ENCODE measurements at places on chromosomes 7 and 10.

DNA sequence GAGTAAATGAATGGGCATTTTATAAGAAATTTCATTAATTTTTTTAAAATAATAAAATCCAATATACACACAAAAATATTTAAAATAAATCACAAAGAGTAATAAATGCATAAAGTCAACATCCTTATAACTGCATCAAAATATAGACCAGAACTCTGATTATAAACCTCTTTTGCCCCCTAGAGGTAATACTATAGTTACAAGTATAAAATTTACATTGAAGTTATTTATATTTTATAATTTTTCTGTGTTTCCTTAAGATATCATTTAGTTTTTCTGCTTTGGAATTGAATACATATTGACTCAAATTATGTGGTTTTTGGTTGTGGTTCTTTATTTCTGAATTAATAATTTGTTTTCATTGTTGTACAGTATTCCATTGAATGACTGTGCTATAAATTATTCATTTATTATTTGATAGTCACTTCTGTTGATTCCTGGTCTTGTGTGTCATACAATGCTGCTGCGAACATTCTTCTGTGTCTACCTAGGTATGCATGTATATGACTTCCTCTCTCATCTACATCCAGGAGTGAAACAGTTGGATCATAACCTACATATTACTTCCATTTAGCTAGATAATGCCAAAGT, 673.6 kb downstream of the IPMK start:
- DNase-seq, result no peak

DNA sequence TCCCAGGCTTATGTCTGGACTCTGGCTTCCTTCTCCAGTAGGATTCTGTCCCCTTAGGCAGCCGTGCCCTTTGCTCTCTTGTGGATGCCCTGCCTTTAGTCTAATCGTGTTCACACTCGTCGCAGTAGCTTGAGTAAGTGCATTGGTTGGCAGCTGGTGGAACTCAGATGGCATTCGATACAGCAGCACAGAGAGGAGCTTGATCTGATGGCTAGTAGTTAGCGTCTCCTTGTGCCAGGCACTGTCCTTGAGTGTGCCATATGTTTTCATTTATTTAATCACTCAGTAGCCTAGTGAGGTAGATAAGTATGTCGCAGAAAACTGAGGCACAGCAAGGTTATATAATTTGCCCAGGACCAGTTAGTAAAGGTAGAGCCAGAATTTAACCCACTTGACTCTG, 18.2 kb upstream of the PARP12 start:
- no peak for DNase-seq

GRCh38 chr10:132839061-132839460, 53.1 kb upstream of the NKX6-2 start:
- DNase-seq, result no peak

DNA sequence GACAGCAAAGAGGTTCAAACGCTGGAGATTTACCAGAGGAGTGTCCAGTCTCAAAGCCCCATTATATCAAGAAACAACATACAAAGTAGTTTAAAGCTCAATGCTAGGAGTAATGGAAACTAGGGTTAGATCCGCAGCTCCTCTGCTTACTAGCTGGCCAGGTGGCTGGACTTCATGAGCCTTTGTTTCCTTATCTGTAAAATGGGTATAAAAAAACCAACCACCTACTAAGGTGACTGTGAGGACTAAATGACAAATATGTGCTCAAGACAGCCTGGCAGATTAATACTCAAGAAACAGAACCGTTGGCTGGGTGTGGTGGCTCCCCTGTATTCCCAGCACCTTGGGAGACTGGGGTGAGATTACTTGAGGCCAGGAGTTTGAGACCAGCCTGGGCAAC, 5.8 kb upstream of the RBM20 start:
- DNase-seq, result no peak

DNA sequence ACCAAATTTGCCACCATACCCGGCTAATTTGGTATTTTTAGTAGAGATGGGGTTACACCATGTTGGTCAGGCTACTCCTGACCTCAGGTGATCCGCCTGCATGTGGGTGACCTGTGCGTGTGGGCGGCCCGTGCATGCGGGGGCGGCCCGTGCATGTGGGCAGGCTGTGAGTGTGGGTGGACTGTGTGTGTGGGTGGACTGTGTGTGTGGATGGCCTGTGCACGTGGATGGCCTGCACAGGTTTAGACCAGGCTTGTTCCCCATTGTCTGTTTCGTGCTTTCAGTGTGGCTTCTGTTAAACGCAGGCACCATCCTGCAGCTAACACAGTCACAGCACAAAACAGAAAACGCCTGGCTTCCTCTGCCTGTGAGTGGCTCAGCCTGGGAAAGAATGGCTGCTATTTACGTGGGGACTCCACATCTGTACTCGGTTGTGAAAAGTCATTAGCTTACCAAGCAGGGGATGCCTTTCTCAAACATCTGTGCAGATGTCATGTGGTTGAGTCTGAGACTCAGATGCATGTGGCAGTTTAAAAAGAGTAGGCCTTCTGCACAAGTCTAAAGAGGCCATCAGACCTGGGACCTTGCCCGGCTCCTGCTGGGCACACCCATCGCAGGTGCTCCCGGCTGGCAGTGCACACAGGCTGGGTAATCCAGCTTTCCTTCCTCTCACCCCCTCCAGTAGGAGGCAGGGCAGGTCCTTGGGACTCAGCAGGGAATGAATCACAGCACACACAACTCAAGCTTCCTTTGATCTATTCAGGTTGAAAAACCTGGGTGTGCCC, 91.6 kb downstream of the COBL start:
- peak; percentile 41 for DNase-seq

All from epithelial cell of prostate (primary cell).